Esophagus squamous epithelium (tissue), 5 donors: ENCODE measurements at places on chromosomes 1 and 21. TPM values are rescaled to one million over a fixed set of nuclear protein-coding genes. Genes with fewer than 3 reads are reported as not detected.

Gene LDLRAD1
- 1.4 TPM for total RNA-seq

GRCh38 chr21:46078322-46078977 is 19.5 kb upstream of the COL6A2 start:
- no peak overlapping the region for H3K4me3 ChIP-seq
- H3K36me3 ChIP-seq, result no peaks in the 10 kb centered on the region
- peaks cover 31% of the 10 kb centered on the region for H3K27me3 ChIP-seq
- H3K4me1 ChIP-seq, result peaks cover 39% of the 10 kb centered on the region
- no peak overlapping the region for H3K27ac ChIP-seq
- DNase-seq, result no peak

Gene FLG2
- total RNA-seq, result 0.11 TPM

Gene NFASC
- 15.1 TPM for total RNA-seq
